ENCODE measurements at places on chromosomes 7 and 10.

GRCh38 chr10:29841724-29842649, 207.2 kb upstream of the SVIL start:
- no peak for DNase-seq

GRCh38 chr10:70832852-70833528, 17.2 kb downstream of the SGPL1 start:
- no peak for DNase-seq

GRCh38 chr7:40965774-40966173, 737.1 kb downstream of the INHBA start:
- DNase-seq: peak; percentile 18

DNA sequence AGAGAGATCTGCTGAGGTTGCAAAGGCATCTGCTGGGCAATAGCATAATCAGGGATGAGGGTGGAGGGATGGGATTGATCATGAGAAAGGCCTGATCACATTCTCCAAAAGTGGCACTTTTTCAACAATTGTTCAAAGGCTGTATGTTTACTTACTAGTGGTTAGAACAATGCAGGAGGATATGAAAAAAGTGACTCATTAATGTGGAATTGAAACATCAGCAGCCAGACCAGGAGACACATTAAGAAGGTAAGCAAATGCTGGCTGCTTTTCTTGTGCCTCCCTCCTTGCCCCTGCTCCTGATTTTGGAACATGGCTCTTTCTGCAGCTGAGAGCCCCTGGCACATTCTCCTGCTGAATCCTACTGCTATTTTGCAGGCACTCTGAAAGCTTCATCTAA, 63.5 kb downstream of the FAM204A start:
- DNase-seq: no peak

GRCh38 chr10:17422931-17423330, 31.5 kb downstream of the ST8SIA6 start:
- DNase-seq: no peak

DNA sequence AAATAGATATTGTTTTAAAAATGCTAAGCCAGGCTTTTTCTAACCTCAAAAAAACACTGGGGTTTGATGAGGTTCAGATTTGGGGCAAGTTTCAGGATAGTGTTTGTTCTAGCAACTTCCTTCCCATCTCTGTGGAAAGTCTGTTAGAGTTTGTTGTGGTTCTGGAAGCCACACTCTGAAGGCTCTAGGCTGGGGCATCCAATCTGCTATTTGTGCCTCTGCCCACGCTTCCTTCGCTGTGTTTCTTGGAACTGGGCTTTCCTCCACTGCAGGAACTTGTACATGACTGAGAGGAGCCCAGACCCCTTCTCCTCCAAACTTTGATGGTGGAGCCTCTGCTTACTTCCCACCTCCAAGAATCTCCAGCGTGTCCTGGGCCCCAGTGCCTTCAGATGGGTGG, 108.5 kb upstream of the SLC25A13 start:
- no peak for DNase-seq

GRCh38 chr7:139915864-139916716, 87.0 kb downstream of the TBXAS1 start:
- DNase-seq: peak; percentile 75

- DNase-seq: no peak
These were observed 5.7 kb downstream of the ATG9B start for GRCh38 chr7:151018421-151019129.

- no peak for DNase-seq
These were observed 73.2 kb downstream of the SHTN1 start for GRCh38 chr10:116931806-116932205.

GRCh38 chr7:72038022-72038732, 374.0 kb downstream of the CALN1 start:
- no peak for DNase-seq

- no peak for DNase-seq
These were observed 98.5 kb downstream of the ARHGAP22 start for GRCh38 chr10:48506147-48506917.

- no peak for DNase-seq
These were observed 56.5 kb upstream of the WIPF3 start for GRCh38 chr7:29749701-29750321.

DNA sequence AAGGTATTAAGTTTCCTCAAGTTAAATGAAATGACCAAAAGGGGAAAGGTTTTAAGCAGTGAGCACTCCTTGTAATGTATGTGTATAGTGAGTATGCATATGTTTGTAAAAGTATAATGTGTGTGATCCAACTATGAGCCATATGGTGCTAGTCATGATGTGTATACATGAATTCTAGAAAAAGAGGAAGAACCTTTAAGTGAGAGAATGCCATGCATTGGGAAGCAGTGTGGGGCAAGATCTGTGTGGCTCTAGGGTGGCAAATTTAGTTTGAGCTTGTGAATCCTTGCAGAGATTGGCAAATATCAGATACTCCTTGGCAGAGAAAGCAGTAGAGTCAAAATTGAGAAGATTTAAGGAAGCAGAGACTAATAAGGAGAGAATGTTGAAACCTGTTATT, 435.0 kb downstream of the AUTS2 start:
- no peak for DNase-seq

DNA sequence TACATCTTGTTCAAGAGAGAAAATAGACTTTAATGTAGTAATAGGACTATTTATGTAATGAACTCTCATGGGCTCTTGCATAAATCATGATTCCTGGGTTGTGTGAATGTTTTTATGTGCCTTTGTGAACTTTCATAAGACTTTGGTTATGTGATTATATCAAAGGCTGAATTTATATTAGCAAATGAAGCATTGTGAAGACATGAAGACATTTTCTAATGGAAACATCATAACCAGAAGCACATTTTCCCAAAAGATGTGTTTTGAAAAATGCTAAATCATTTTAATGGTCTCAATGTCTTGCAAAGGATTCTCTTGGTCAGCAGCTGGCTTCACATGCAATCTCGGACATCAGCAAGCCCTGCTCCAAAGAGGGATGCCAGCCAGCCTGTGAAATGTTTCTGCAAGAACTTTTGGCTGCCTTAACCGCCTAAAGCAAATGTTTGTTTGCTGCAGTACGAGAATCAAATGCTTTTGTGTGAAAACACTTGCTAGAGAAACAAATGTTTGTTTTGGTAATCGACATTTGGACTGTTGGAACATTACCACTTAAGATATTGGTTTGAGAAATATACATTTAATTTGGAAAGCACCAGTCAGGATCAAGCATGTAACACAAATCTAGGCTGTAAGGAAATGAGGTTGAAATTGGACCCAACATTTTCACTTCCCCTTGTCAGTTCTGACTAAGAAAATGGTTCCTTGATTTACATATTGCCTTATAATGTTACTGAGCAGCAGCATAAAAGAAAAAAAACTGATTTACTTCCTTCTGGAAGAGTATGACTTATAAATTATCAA, 102.1 kb downstream of the RTKN2 start:
- DNase-seq: peak; percentile 27

GRCh38 chr7:17524746-17525145, 226.3 kb downstream of the AHR start:
- DNase-seq: no peak

- no peak for DNase-seq
These were observed 212.7 kb downstream of the TMEM178B start for GRCh38 chr7:141286522-141286921.

DNA sequence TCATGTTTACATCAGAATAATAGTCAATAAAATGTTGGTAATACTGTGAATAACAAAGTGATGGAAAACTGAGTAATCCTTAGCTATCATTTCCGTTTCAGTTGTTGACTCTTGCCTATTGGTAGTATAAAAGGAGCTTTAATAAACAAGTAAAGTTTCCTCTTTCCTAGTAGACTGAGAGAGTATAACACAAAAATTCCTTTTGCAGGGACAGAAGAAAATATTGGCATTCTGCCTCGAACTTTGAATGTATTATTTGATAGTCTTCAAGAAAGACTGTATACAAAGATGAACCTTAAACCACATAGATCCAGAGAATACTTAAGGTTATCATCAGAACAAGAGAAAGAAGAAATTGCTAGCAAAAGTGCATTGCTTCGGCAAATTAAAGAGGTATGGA, 9.4 kb downstream of the KIF20B start:
- no peak for DNase-seq

DNA sequence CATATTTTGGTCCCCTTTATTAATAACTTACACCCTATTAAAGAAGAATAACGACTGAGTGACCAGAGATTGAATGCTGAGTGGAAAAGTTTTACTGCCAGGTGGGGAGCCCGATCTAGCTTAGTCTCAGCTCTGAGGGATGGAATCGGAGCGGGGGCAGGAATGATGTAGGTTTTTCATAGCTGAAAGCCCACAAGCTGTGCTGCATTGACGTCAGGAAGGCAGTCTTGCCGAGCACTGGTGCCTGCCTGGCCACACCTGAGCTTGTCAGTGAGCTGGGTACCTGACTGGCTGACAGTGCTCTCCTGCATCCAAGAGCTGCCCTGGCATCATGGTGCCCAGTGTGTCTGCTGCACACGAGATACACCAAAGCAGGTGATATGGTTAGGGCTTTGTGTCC, 34.8 kb downstream of the GRK5 start:
- DNase-seq: no peak

- no peak for DNase-seq
These were observed 29.3 kb upstream of the GTF2IRD1 start for GRCh38 chr7:74424291-74424880.

DNA sequence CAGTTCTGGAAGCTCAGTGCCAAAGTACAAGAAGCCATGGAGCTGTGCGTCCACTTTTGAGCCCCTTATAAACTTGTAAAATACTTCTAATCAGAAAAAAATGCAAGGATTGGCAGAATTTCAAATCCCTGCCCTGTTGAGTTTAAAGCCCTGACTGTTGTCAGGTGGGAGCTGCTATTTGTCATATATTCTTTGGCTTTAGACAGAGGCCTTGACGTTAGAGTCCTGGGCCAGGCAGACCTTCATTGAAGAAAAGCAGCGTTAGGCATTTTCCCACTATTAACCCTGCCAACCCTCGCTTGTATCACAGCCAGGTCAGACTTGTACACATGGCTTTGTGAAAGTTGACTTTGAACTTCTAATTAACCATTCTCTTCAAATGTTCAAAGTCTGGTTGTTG, 155.4 kb downstream of the TWIST1 start:
- no peak for DNase-seq

DNA sequence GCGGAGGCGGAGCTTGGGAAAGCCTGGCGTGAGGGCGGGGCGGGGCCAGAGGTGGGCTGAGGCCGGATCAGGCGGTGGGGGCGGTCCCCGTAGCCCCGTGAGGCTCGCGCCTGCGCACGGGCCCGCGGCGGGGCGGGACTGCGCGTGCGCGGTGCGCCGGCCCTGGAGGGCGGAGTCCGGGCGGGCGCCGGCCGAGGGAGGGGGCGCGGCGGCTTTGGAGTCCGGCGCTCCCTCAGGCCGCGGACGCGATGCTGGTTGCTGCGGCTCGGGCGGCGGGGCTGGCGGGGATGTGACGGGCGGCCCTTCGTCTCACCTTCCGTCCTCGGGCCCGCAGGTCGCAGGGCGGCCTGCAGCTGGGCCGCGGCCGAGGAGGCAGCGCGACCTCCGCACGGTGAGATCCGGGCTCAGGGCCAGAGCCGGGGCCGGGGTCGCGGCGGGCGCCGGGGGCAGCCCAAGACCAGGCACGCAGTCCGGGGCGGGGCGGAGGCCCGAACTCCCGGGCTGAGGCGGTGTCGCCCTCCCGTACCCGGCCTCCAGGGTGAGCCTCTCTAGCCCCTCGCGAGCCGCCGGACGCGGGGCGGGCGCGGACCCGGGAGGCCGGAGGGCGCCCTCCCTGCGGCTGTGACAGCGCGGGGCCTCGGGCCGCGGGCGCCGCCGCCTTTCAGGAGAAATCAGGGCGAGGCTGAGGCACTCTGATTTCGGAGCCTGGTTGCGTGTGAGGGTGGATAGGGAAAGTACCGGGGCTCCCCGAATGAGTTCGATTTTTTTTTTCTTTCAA, at the start of gene CCSER2:
CCSER2 (plus strand) TSS at position 172 of the 778 bp plus-strand sequence. CDS start 42,464 bp downstream, outside the sequence.
- peak; percentile 99 for DNase-seq

DNA sequence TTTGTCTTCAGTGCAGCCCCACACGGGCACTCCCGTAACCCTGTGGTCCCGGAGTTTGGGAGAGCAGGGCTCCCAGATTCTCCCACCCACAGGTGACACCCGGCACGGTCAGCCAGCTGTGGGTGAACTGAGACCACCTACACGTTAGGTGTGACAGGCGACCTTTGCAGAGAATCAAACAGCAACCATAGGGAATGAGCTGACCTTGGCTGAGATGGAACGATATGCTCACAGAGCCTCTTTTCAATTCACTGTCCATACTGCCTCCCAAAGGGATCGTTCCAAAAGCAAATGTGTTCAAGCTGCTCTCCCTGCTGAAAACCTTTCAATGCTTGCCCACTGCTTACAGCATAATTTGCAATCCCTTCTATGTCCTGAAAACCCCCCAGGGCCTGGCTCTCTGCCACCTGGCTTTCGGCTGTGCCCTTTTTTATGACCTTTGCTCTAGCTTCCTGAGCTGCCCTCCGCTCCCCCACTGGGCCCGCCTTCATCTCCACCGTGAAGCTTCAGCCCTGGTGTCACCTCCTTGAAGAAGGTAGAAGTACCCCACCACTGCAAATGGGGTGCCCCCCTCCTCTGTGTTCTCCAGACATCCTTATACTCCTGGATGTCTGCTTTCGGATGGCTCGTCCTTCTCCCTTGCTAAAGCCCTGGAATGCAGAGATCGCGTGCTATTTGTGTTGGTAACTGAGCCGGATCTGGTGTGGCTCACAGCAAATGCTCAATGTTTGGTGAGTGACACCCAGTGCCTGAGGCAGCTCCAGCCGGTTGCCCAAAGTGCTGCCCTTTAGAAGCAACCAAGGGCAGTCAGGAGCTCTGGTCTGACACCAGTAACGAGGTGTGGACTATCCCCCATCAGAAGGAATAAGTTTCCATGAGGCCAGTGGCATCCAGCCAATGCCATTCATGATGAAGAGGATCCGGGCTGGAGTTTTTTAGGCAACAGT, 90.4 kb downstream of the KIAA1549 start:
- no peak for DNase-seq

DNA sequence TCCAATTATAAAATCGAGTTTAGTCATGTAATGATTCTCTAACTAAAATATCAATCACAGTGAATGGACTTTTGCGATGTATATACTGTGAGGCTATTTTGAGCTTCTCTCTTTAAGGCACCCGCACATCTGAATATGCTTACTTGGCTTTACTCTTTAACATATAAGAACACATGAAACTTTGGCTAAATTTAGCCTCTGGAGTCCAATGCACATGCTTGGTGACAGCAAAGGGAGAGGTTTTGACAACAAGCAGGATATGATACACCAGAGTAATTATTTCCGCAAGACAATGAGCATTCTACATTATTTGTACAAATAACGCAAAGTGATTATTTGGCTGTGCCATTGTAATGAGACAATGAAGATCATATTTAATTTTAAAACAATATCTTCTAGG, 72.4 kb downstream of the ARID5B start:
- DNase-seq: no peak

DNA sequence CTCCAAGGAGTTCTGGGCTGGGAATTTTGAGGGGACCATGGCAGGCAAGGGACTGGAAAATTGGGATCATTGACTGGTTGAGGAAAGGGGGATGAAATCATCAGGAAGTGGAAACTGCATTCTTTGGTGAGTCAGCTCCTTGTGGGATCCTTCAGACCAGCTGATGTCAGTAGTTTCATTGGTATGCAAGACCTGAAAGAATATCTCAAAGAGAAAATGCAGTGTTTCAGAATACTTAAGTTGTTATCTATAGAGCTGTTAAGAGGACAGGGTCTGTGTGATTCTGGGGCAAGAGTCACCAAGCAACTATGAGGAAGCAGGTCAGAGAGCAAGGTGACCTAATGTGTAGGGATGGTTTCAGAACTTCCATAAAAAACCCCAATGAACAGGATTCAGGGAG, 595.9 kb upstream of the AUTS2 start:
- DNase-seq: no peak
